ENCODE measurements at places on chromosomes 16 and 17.

- H3K4me1 ChIP-seq: no peaks in the 10 kb centered on the region
- no peaks in the 10 kb centered on the region for H3K36me3 ChIP-seq
- H3K4me3 ChIP-seq: no peak overlapping the region
- H3K27me3 ChIP-seq: peaks cover 15% of the 10 kb centered on the region
- DNase-seq: peak; percentile 65
Measured at GRCh38 chr17:79391376-79392233, 219.2 kb downstream of the RBFOX3 start.

GRCh38 chr17:42120161-42120769 is 902 bp downstream of the KAT2A start:
- H3K4me3 ChIP-seq: peak overlapping the region; percentile 56
- no peak for DNase-seq
- H3K36me3 ChIP-seq: peaks cover 5% of the 10 kb centered on the region
- no peaks in the 10 kb centered on the region for H3K27me3 ChIP-seq
- H3K4me1 ChIP-seq: peaks cover 15% of the 10 kb centered on the region
- peak overlapping the region; percentile 75 for H3K27ac ChIP-seq

DNA sequence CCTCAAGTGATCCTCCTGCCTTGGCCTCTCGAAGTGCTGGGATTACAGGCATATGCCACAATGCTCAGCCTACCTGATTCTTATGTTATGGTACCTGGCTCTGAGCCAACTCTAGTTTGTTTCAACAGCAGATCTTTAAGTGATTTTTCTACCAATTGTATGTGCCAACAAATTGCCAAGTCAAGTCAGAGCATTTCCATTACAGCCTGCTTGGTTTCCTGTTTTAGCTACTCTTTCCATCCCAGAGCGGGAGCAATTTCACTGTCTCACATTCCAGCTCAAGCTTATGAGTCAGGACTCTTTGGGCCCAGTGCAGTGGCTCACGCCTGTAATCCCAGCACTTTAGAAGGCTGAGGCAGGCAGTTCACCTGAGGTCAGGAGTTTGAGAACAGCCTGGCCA is 30.8 kb upstream of the RBBP6 start:
- DNase-seq: no peak
- no peak overlapping the region for H3K4me3 ChIP-seq
- H3K4me1 ChIP-seq: no peaks in the 10 kb centered on the region

- no peak for DNase-seq
- H3K4me1 ChIP-seq: no peaks in the 10 kb centered on the region
- no peak overlapping the region for H3K27ac ChIP-seq
Measured at GRCh38 chr17:62819511-62820221, 11.6 kb upstream of the MARCHF10 start.

- H3K27ac ChIP-seq: no peak overlapping the region
- no peaks in the 10 kb centered on the region for H3K4me1 ChIP-seq
- H3K27me3 ChIP-seq: no peaks in the 10 kb centered on the region
- H3K36me3 ChIP-seq: no peaks in the 10 kb centered on the region
- H3K4me3 ChIP-seq: no peak overlapping the region
Measured at GRCh38 chr17:81302861-81303333, 7.8 kb upstream of the SLC38A10 start.

GRCh38 chr17:28643983-28644786 is 773 bp downstream of the BLTP2 start:
- H3K36me3 ChIP-seq: peaks cover 20% of the 10 kb centered on the region
- peak overlapping the region; percentile 87 for H3K4me3 ChIP-seq
- no peaks in the 10 kb centered on the region for H3K27me3 ChIP-seq
- peak overlapping the region; percentile 95 for H3K27ac ChIP-seq
- DNase-seq: peak; percentile 11
- peaks cover 26% of the 10 kb centered on the region for H3K4me1 ChIP-seq

DNA sequence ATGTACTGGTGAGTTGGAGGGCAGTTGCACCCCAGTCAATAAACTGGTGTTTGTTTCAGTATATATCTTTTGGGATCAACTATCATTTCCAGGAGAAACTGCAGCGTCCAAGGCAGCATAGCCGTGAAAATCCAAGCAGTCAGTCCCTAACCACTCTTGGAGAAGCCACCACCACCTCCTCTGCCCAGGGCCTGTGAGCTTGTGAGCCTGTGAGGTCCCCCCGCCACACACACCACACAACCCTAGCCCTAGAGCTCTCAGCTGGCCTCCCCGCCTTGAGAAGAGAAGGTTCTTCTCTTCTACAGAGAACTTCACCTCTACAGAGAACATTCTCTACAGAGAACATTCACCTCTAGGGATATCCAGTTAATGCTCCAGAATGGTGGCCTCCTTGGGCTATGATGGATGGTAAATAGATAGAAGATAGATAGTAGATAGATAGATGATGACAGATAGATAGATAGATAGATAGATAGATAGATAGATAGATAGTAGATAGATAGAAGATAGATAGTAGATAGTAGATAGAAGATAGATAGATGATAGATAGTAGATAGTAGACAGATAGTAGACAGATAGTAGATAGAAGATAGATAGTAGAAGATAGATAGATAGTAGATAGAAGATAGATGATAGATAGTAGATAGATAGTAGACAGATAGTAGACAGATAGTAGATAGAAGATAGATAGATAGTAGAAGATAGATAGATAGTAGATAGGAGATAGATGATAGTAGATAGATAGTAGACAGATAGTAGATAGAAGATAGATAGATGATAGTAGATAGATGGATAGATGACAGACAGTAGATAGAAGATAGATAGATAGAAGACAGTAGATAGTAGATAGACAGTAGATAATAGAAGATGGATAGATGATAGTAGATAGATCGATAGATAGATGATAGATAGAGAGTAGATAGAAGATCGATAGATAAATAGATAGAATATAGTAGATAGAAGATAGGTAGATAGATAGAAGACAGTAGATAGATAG is 13.7 kb downstream of the ALOX15B start:
- H3K4me1 ChIP-seq: no peaks in the 10 kb centered on the region
- no peaks in the 10 kb centered on the region for H3K36me3 ChIP-seq
- no peak for DNase-seq
- no peak overlapping the region for H3K4me3 ChIP-seq
- H3K27me3 ChIP-seq: no peaks in the 10 kb centered on the region

DNA sequence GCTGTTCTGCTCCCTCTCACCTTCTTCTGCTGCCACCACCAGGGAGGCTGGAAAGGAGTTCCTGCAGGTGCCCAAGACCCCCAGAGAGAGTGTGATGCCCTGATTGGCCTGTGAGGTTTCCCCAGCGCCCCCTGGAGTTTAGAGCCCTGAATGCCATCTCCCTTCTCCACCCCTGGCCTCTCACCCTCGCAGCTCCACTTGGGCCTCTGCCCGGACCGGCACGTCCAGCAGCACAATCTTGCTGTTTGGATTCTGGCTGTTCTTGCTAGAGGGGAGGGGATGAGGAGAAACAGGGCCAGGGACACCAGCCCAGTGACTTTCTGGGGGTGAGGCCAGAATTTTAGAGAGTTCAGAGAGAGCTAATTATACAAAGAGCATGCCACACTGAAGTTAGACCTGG is 12.5 kb upstream of the FAM171A2 start:
- H3K36me3 ChIP-seq: no peaks in the 10 kb centered on the region
- H3K27me3 ChIP-seq: no peaks in the 10 kb centered on the region
- no peak overlapping the region for H3K27ac ChIP-seq
- DNase-seq: no peak
- no peaks in the 10 kb centered on the region for H3K4me1 ChIP-seq
- no peak overlapping the region for H3K4me3 ChIP-seq

All from naive thymus-derived CD4-positive, alpha-beta T cell (primary cell).